Stomach (tissue), 19 donors: ENCODE measurements at places on chromosomes 12 and 14. TPM values are rescaled to one million over a fixed set of nuclear protein-coding genes. Genes with fewer than 3 reads are reported as not detected.

PSMA6 gene
- total RNA-seq: 62.7 TPM

ESR2 gene
- total RNA-seq: 1.3 TPM

ACOT4 gene
- total RNA-seq: not detected

C1S gene
- total RNA-seq: 270 TPM

TGFB3 gene
- total RNA-seq: 2.0 TPM

GRCh38 chr14:93987815-93988476, 9.2 kb upstream of the CCDC197 start:
- no peaks in the 10 kb centered on the region for H3K27me3 ChIP-seq
- no peaks in the 10 kb centered on the region for H3K4me1 ChIP-seq
- no peaks in the 10 kb centered on the region for H3K36me3 ChIP-seq
- no peak overlapping the region for H3K4me3 ChIP-seq
- no peak for DNase-seq

DNA sequence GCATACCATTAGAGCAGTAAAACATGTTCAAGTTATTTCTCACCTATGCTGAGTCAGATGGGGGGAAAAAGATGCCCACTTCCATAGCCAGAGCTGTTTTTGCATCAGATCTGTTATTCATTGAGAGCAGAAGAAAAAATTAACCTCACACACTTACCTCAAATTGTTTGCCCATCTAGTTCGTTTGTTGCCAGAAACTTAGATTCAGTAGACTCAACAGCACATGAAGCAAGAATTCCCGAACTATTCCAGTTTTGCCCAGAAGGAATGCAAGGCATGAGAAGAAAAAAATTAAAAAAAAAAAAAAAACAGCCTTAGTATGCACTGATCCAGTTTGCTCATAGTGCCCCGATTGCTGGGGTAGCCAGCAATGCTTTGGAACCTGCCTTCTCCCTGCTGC, 12.4 kb upstream of the DPF3 start:
- DNase-seq: no peak
- no peaks in the 10 kb centered on the region for H3K27me3 ChIP-seq
- peaks cover 3% of the 10 kb centered on the region for H3K4me1 ChIP-seq

- H3K4me1 ChIP-seq: no peaks in the 10 kb centered on the region
- H3K36me3 ChIP-seq: no peaks in the 10 kb centered on the region
- H3K27ac ChIP-seq: no peak overlapping the region
- H3K4me3 ChIP-seq: no peak overlapping the region
- no peak for DNase-seq
Measured at GRCh38 chr14:96962337-96962736, 165.2 kb downstream of the VRK1 start.

DNA sequence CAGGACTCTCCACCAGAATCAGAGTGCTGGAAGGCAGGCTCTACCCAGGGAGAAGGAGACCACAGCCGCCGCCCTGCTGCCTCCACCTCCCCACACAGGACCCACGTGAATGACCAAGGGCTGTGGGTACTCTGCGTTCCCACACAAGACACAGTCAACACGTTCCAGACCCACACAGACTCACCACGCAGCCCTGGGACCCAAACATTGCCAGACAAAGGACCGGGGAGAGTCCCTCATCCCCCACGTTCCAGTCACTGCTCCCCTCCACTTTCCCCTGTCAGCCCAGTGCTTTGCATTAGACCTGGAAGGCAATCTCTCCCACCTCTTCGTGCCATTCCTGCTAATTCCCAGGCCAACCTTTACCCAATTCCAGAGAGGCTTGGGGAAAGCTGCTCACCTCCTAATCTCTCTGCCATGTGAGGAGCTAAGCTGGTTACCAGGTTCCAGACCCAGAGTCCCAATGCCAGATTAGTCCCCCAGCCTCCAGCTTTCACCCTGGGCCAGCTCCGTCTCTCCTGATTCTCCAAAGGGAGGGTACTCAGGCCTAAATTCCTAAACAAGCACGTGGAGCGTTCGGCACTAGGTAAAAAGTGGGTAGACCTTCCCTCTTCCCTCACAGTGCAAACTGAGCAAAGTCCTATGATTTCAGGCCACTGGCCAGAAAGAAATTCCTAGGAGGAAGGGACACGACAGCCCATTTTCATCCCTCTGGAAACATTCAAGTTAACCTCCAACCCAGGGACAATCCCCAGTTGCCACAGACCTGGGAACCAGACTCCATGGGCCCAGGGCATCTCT, 4.9 kb downstream of the SLC6A13 start:
- H3K4me1 ChIP-seq: no peaks in the 10 kb centered on the region
- DNase-seq: no peak
- H3K4me3 ChIP-seq: no peak overlapping the region
- H3K36me3 ChIP-seq: no peaks in the 10 kb centered on the region
- peaks cover 78% of the 10 kb centered on the region for H3K27me3 ChIP-seq

DNA sequence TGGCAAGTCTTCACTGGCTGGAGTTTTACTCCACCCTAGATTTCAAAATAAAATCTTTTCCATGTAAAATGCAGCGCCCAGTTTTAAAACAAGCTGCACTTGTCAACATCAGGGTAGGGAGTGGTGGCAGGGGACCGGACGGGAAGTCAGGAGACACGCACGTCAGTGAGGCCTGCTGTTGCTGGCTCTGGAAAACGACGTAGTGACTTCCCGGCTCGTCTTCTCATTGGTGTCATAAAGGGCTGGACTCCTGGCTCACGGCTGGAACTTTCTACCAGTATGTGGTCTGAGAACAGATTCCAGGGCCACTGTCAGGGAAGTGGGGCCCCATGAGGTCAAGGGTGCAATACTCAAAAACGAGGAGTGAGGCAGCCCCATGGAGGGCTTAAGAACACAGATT, 64.2 kb upstream of the FOXN3 start:
- H3K36me3 ChIP-seq: no peaks in the 10 kb centered on the region
- peaks cover 14% of the 10 kb centered on the region for H3K4me1 ChIP-seq
- H3K27ac ChIP-seq: no peak overlapping the region
- DNase-seq: peak; percentile 71

- peaks cover 28% of the 10 kb centered on the region for H3K4me1 ChIP-seq
- no peak overlapping the region for H3K4me3 ChIP-seq
- peaks cover 6% of the 10 kb centered on the region for H3K27me3 ChIP-seq
- no peak overlapping the region for H3K27ac ChIP-seq
Measured at GRCh38 chr12:3206536-3207072, 129.4 kb downstream of the TSPAN9 start.

- H3K27me3 ChIP-seq: peaks cover 23% of the 10 kb centered on the region
- H3K4me3 ChIP-seq: no peak overlapping the region
- DNase-seq: no peak
- no peaks in the 10 kb centered on the region for H3K36me3 ChIP-seq
Measured at GRCh38 chr14:69489495-69489894, 5.0 kb downstream of the PLEKHD1 start.

- peak; percentile 57 for DNase-seq
- peak overlapping the region; percentile 98 for H3K27ac ChIP-seq
- H3K4me1 ChIP-seq: peaks cover 79% of the 10 kb centered on the region
Measured at GRCh38 chr14:73787486-73788316, 63.9 kb upstream of the PTGR2 start.

GRCh38 chr14:76050797-76051392, 65.3 kb downstream of the IFT43 start:
- no peaks in the 10 kb centered on the region for H3K4me1 ChIP-seq
- H3K27ac ChIP-seq: no peak overlapping the region
- peaks cover 5% of the 10 kb centered on the region for H3K36me3 ChIP-seq
- peak; percentile 33 for DNase-seq

DNA sequence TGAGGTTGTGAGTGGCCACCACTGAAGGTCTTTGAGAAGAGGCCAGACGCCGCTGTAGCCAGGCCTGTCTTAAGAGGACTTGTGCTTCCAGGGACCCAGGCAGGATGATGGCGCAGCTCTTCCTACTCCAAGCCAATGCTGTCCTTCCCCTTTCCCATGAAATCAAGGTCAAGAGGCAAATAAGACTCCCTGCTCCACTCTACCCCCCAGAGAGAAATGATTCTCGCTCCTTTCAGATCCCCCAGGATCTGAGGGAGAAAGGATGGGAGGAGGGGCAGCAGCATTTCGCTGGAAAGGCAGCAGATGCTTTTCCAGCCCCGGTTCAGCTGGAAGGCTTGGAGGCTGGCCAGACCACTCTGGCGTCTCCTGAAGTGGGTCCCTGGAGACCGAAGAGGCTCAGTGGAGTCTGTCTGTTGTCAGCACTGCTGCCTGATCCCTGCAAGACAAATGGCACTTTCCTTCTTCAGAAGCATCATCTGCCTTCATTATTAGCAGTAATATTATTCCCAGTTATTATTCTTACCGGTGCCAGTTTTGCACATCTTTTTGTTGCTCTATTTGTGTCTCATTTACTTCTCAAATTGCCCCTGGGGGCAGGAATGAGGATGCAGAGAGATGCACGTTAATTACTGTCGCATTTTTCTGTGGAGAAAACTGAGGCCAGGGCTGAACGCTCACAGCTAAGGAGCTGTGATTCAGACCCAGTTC, 51.4 kb downstream of the C14orf132 start:
- DNase-seq: no peak
- no peak overlapping the region for H3K4me3 ChIP-seq
- no peaks in the 10 kb centered on the region for H3K27me3 ChIP-seq
- H3K4me1 ChIP-seq: peaks cover 17% of the 10 kb centered on the region
- peaks cover 15% of the 10 kb centered on the region for H3K36me3 ChIP-seq

DNA sequence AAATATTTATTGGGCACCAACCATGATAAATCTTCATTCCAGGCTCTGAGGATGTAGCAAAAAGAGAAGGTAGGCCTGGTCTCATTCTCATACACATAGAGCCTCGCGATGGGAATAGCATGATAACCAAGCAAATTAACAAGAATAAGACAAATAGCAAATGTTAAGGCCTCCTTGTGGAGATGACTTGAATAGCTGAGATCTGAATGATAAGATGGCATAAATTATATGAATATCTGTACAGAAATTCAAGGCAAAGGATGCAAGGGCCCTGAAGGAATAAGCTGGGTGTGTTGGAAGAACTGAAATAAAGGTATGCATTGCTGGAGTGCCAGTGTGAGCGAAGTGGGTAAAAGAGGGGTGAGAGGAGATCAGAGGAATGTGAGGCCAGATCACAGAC, 114.8 kb downstream of the ALX1 start:
- no peaks in the 10 kb centered on the region for H3K27me3 ChIP-seq
- H3K4me3 ChIP-seq: no peak overlapping the region
- H3K27ac ChIP-seq: no peak overlapping the region
- no peaks in the 10 kb centered on the region for H3K36me3 ChIP-seq

DNA sequence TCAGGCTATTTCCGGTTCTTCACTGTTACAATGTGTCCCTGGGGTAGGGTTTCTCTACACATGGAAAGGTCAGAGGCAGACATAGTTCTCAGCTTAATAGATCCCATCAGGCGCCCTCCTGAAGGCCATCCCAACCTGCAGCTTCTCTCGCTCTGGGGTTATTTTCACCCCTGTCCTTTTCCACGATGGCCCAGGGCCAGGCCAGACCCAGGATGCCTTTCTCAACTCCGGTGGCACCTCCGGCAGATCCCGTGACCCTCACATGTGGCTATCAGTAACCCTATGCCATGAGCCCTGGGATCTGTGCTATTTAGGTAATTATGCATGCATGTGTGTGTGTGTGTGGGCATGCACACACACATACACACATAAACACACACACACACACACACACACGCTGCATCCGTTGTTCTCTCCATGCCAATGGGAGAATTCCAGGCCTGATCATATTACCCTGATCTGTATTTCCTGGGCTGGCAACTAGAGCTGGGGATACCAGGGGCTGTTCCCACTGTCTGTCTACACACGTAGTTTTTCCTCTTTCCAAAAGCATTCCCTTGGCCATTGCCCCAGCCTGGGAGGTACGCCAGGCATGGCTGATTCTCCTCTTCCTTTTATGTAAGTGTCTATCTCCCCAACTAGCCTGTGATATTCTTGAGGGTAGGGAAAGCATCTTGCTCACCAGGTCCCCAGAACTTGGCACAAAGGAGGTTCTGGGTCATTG, 51.2 kb upstream of the NOS1 start:
- H3K4me3 ChIP-seq: no peak overlapping the region
- peaks cover 7% of the 10 kb centered on the region for H3K4me1 ChIP-seq
- H3K27me3 ChIP-seq: no peaks in the 10 kb centered on the region
- H3K27ac ChIP-seq: no peak overlapping the region

DNA sequence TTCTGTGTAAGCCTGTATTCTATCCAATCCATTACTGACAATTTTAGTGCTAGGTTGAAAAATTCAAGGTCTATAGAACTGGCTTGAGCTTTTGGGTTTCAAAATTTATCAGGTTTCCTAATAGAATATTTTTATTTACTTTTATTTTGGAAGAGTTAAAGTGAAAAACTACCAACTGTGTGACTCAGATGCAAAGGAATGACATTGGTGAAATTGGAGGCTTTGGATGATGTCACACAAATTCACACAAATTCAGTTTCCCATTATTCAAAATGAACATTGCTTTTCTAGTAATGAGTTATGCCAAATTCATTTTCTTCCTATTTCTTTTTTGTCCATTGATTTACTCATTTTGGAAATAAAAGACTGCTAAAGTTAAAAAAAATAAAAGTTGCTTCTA, 186.9 kb downstream of the ALX1 start:
- DNase-seq: no peak
- H3K4me1 ChIP-seq: no peaks in the 10 kb centered on the region
- no peak overlapping the region for H3K4me3 ChIP-seq
- H3K27me3 ChIP-seq: no peaks in the 10 kb centered on the region

DNA sequence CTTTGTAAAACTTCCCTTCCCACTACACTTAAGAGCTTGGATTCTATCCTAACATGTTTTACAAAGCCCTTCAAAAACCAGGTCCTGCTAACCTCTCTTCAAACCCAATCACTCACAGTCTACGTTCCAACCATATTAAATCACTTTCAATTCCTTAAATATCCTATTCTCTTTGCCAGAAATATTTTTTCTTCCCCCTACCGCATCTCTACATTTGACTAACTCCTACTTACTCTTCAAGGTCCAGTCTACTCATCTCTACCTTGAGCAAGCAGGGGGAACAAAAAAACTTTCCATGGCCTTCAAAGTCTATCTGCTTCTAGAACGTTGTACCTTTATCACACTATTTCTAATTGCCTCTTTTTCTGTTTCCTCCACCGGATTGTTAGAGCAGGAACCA, 6.1 kb downstream of the ERGIC2 start:
- H3K4me3 ChIP-seq: no peak overlapping the region
- no peaks in the 10 kb centered on the region for H3K27me3 ChIP-seq
- H3K27ac ChIP-seq: no peak overlapping the region
- peaks cover 3% of the 10 kb centered on the region for H3K36me3 ChIP-seq
- peaks cover 18% of the 10 kb centered on the region for H3K4me1 ChIP-seq

GRCh38 chr14:61218767-61219166, 62.4 kb downstream of the TMEM30B start:
- DNase-seq: no peak
- no peak overlapping the region for H3K27ac ChIP-seq
- H3K4me3 ChIP-seq: no peak overlapping the region

DNA sequence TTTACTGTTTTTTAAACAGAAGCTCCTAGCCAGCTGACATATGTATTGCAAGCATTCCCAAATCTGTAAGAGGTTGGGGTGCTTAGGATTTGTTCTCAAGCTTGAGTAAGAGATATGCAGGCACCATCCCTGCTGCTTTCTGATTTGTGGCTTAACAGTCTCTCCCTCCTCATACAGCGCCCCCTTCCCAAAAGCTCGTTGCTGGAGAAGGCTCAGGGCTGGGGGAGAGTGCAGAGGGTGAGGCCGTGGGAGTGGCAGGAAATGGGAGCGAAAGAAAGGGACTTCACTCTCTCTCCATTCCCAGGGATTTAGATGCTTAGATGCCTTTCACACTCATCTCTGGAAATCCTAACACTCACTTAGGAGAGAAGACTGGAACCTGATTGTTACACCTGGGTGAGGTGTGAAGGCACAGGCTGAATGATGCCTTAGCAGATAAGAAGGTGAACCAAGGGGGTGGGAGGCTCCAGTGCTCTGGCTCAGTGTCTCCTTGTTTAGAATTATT, 172.0 kb downstream of the C12orf75 start:
- no peaks in the 10 kb centered on the region for H3K36me3 ChIP-seq
- no peaks in the 10 kb centered on the region for H3K4me1 ChIP-seq
- no peak overlapping the region for H3K4me3 ChIP-seq
